Occipital lobe (tissue), 3 donors: ENCODE measurements at places on chromosomes 12 and 14.

DNA sequence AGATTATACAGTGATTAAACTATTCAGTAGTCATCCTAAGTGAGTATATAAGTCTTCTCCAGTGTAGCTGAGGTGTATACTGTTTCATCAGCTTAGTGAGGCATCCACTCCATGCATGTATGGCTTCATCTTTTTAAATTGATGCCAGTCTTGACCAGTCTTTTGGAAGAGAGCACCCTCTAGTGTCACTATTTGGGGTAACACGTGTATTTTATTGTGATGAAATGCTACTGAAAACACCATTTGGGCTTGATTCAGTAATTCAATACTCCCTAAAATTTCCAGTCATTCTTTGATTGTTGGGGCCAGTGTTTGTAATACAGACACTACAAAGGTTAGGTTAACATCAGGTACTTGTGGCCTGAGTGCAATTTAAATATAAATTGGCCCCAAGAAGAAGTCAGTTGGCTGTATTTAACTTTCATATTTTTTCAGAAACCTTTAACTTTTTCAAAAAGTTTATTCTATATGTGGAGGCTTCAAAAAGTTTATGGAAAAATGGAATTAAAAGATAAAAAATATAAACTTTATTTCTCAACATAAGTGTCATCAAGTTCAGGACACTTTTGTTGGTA lies 35.3 kb downstream of the MIPOL1 start:
- DNase-seq = no peak

DNA sequence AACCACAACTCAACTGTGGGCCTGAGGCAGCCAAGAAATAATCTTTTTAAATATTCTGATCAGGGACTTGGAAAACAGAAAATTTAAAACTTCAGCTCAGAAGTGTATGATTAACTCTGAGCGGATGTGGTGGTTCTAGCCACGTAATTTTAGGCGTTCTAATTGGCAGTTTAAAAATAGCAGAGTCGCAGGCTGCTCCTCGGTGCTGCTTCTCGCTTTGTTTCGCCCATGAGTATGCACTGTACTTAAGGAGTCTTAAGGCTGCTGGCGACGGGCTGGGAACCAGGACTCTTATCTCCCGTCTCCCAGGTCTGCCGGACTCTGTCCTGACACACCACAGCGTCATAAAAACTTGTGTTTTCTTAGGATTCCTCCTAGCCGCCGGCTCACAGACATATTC lies 113.4 kb upstream of the PELI2 start:
- DNase-seq = no peak

GRCh38 chr14:30210630-30211029 lies 283.0 kb upstream of the PRKD1 start:
- no peak for DNase-seq

- no peak for DNase-seq
These were observed 28.8 kb upstream of the RAP1B start for GRCh38 chr12:68581926-68582325.

DNA sequence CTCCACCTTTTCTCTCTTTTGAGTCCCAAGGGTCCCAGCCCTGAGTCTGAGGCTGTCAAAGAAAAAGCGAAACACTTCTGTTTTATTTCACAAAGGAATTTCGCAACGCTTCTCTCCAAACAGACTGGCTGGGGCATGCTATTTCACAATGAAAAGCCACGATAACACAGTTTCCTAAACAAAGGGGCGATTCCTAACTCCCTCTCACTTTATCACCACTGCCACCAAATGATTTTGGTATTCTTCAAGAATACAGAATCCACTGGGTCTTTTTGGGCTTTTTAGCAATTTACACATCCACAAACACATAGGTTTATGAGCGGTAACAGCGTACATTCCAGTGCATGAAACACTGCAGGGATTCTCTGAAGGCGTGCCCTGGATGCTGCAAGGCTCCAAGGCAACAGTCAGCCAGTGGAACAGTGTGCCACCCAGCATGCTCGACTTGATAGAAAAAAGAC lies 161.2 kb downstream of the DAD1 start:
- no peak for DNase-seq

DNA sequence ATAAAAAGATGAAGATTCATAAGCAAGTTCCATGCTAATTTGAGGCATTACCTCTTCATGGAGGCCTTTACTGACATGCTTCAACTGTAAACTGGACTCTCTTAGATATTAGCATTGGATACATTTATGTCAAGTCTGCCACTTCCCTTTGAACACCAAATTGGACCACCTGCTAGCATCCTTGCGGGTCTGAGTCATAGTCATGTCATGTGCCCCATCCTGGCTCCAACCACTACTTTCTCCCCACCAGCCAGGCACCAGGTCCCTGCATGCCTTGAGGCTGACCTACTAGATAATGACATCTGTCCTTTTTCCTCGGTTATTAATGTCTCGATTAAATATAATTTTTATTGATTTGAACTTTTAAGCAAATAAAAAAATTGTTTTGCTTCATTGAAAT lies 32.9 kb upstream of the EEA1 start:
- DNase-seq = no peak

DNA sequence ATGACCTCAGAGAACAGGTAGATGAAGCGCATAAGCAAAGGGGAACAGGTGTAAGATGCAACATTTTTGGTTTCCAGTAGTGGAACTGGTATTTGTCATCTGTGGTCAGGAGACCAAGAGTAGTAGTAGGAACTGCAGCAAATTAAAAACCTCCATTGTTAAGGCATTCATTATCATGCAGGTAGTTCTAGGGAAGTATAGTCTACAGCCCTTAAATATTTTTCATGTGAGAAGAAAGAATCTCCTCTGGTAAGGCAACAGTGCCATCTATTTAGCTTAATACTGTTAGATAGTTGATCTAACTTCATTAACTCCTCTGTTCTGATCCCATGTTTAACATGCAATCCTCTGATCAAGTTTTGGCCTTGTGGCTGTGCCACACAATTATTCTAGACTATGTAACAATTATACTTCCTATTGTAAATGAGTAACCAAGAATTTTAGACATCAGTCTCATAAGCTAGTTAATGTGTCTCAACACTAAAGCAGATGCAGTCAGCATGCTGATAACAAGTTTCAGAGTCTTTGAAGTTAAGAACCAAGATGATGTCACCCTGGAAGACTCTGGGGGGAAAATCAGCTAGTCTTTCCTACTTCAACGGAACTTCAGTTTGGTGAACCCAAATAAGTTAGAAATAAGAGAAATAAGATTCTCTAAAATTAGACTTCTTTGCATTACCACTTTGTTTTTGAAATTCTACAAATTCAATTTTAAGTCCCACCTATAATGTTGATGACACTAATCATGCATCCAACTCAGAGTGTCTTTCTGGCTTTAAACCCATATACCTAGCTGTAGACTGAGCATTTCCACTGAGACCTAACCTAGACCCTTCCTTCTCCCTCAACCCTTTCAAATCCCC lies 70.9 kb downstream of the STXBP6 start:
- no peak for DNase-seq

GRCh38 chr12:54229624-54230212 lies 40.9 kb upstream of the SMUG1 start:
- no peak for DNase-seq

GRCh38 chr14:100389497-100390104 lies 66.5 kb downstream of the SLC25A47 start:
- no peak for DNase-seq

GRCh38 chr12:19326102-19326501 lies 113.2 kb upstream of the AEBP2 start:
- no peak for DNase-seq

DNA sequence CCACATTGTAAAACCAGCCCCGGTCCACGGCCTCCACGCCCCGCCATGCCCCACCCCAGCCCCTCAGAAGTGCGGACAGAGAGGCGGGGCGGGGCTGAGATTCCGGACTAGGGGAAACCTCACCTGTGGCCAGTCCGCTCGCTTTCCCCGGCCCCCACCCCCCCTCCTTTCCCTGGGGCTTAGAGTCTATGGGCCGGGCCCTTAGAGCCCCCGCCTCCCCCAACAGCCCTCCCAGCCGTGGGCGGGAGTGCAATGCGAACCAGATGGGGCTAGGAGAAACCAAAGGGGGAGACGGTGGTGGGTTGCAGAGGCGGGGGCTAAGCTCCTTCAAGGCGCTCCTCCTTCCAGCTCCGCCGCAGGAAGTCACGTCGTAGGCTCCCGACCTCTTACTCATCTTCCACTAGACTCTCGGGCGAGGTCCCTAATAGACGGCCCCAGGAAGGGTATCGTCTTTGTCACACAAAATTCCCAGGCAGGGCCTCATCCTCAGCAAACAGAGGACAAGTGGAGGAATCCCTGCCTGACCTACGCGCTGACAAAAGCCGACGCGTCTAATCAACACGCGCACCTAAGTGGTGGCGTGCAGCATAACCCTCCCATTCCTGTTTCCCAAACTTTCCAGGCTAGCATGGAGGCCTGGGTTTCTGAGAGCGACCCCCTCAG lies 1.1 kb upstream of the NAB2 start:
- DNase-seq = no peak

DNA sequence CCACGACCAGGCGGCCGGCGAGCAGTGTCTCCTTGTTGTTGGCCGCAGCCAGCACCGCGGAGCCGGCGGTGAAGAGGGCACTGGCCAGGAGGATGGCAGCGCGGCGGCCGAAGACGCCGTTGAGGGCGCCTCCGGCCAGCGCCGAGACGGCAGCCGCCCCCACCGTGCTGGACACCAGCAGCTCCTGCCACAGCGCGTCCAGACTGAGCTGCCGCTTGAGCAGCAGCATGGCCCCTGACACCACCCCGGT lies 691 bp downstream of the SLC2A13 start:
- no peak for DNase-seq

DNA sequence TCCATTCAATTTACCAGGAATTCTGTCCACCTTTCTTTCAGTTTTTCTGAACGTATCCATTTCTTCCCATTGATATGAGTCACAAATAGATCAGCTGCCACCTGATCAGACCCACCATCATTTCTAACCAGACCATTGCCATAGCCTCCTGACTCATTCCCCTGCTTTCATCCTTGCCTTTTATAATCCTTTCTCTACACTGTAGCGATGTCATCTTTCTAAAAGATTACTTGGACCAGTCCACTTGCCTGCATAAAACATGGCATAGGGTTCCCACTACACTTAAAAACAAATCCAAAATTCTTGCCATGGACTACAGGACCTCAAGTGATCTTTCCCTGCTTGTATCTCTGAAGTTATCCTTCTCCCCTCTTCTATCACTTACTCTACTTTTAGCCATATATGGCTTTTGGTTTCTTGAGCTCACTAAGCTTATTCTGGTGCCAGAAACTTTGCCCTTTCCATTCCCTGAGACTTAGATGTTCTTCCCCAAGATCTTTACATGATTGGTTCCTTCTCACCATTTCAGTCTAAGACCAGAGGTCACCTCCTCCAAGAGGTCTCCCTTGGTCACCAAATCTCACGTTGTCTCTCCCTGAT lies 149.5 kb upstream of the KRR1 start:
- DNase-seq = no peak

GRCh38 chr14:64232095-64232838 lies 61.9 kb downstream of the ESR2 start:
- DNase-seq = no peak

DNA sequence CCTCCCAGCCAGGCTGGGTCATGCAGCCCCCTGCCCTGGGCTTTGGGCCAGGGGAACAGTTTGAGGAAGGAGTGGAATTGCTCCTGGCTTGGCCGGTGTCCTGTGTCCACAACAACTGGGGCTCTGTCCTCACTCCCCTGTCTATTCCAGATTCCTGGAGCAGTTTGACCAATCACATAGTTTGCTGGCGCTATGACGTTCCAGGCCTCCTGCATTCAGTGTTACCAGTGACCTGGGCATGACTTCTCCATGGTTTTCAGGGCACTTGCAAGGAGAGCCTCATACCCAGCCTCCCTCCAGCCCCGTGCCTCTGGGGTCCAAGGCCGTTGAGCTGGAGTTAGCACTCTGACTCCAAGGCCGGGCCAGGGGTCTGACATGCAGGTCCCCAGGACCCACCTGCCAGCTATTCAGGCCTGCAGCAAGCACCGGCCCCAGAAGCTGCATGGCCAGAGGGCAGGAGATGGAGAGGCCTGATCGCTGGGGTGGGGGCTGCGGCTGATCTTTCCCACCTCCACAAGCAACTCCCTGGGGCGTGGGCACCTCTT lies 34.2 kb downstream of the ISCA2 start:
- DNase-seq = no peak

DNA sequence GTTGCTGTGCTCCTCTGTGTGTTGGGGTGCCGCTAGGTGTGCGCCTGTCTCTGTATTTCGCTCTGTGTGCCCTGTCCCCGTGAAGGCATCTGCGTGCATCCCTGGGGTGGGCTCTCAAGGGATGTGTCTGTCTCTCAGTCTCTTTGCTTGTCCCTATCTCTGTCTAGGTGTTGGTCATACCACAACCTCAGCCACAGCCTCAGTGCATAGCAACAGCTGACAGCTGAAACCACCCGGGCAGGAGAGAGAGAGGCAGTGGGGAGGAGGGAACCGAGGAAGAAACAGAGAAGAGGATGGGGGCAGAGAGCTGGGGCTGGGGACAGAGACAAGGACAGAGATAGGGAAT lies 953 bp upstream of the NXPH4 start:
- no peak for DNase-seq

GRCh38 chr14:83867566-83868225 lies 1662.2 kb upstream of the FLRT2 start:
- no peak for DNase-seq

- DNase-seq = no peak
These were observed 91.3 kb downstream of the PHETA1 start for GRCh38 chr12:111277570-111277969.

DNA sequence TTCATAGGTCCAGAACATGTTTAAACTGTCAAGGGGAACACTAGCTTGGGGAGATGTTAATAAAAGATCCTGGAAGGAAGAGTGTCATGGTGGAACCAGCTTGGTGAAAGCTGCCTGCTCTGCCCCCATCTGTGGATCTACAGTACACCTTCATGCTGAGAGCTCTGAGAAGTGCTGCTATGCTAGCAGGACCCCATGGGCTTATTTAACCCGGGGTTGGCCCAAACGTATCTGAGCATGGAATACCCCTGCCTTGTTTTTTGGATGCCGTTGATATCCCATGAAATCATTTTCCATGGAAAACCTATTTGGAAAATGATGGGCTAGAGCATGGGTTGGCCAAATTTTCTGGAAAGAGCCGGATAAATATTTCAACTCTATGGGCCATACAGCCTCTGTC lies 14.2 kb downstream of the UBE3B start:
- no peak for DNase-seq

GRCh38 chr14:94747739-94748138 lies 22.2 kb downstream of the GSC start:
- DNase-seq = no peak
